Spinal cord (tissue), 10 donors: ENCODE measurements at places on chromosomes 3 and 15. TPM values are rescaled to one million over a fixed set of nuclear protein-coding genes. Genes with fewer than 3 reads are reported as not detected.

- no peak overlapping the region for H3K4me3 ChIP-seq
- H3K27ac ChIP-seq: no peak overlapping the region
- peaks cover 5% of the 10 kb centered on the region for H3K4me1 ChIP-seq
- H3K36me3 ChIP-seq: peaks cover 17% of the 10 kb centered on the region
Observed at GRCh38 chr3:123105201-123106189, 38.7 kb downstream of the PDIA5 start.

The RBP2 gene
- total RNA-seq: not detected

GRCh38 chr15:96243701-96244100 lies 86.8 kb upstream of the NR2F2 start:
- H3K36me3 ChIP-seq: no peaks in the 10 kb centered on the region
- no peaks in the 10 kb centered on the region for H3K4me1 ChIP-seq
- DNase-seq: no peak
- H3K27ac ChIP-seq: no peak overlapping the region
- H3K4me3 ChIP-seq: no peak overlapping the region

DNA sequence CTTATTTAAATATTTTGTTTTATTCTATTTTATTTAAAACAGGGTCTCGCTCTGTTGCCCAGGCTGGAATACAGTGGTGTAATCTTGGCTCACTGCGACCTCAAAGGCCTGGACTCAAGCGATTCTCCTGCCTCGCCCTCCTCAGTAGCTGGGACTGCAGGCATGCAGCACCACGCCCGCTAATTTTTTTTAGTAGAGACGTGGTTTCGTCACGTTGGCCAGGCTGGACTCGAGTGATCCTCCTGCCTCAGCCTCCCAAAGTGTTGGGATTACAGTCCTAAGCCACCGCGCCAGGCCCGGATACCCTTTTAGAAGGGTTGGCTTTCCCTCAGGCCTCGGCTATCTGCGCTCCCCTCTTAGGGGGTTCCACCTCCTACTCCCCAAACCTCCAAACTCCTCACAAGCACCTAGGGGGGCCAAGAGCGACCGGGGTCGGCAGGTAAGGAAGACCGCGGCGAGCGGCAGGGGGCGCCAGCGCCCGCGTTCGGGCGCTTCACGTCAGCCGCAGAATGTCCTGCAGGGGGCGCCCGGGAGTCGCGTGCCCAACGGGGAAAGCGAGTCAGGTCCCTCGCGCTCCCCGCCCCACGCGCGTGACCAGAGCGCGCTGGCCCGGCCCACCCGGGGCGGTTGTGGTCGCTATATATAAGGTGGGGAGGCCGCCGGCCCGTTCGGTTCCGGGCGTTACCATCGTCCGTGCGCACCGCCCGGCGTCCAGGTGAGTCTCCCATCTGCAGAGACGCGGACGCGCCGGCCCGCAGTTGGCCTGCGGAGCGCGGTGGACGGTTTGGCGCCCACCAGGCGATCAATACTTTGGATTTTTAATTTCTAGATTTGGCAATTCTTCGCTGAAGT lies 51.8 kb upstream of the GATM start:
- no peak overlapping the region for H3K27ac ChIP-seq
- peak overlapping the region; percentile 17 for H3K4me3 ChIP-seq
- no peaks in the 10 kb centered on the region for H3K36me3 ChIP-seq
- H3K27me3 ChIP-seq: peaks cover 10% of the 10 kb centered on the region
- DNase-seq: peak; percentile 6

GRCh38 chr3:1093217-1093616 lies 393 bp downstream of the CNTN6 start:
- DNase-seq: no peak
- H3K4me3 ChIP-seq: peak overlapping the region; percentile 46
- H3K27me3 ChIP-seq: no peaks in the 10 kb centered on the region
- H3K4me1 ChIP-seq: no peaks in the 10 kb centered on the region

The PRICKLE2 gene
- 51.3 TPM for total RNA-seq

The BFSP2 gene
- not detected for total RNA-seq

DNA sequence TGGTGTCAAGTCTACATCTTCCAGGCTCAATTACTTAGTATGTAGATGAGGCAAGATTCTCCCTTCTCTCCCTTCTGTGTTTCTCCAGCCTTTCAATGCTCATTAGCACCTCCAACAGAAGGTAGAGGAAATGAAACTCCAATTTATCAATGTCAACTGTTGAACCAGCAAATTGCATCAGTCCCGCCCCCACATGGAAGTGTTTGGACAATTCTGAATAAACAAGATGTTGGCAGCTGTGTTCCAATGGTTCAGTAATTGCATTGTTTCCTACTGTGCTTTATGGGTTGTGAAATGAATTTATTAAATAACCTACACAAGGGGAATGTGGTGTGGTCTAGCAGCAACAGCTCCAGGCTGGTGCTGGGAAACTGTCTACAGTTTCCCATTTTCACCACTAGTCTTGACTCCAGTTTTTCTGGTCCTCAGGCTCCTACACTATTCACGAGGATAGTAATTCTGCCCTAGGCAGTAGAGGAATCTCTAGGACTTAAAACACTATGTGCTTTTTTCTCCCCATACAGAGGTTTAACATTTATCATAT lies 91.9 kb downstream of the MB21D2 start:
- H3K36me3 ChIP-seq: no peaks in the 10 kb centered on the region
- no peaks in the 10 kb centered on the region for H3K4me1 ChIP-seq
- DNase-seq: no peak
- no peaks in the 10 kb centered on the region for H3K27me3 ChIP-seq
- no peak overlapping the region for H3K4me3 ChIP-seq
- no peak overlapping the region for H3K27ac ChIP-seq

The FBLN2 gene
- 35.2 TPM for total RNA-seq

The GP5 gene
- 0.69 TPM for total RNA-seq

- no peak overlapping the region for H3K27ac ChIP-seq
- DNase-seq: no peak
- no peak overlapping the region for H3K4me3 ChIP-seq
- no peaks in the 10 kb centered on the region for H3K36me3 ChIP-seq
Observed at GRCh38 chr15:75955720-75956119, 52.0 kb downstream of the FBXO22 start.

DNA sequence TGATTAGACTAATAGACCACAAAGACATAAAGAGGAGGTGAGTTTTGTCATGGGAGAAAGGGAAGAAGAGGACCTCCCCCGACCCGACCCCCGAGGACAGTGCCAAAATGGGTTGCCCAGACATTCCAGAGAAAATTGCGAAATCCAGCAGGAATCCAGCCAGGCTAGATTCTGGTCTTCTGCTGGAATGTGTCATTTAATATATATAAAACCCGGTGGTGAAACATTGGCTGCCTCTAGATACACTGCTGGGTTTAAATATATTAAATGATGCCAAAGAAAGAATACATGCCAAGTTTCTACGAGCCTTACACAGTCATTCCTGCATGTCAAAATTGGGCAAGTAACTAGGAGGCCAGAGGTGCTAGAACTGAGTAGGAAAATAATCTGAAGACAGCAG lies 45.3 kb upstream of the SPESP1 start:
- no peaks in the 10 kb centered on the region for H3K4me1 ChIP-seq
- no peak overlapping the region for H3K27ac ChIP-seq
- no peak for DNase-seq
- H3K27me3 ChIP-seq: no peaks in the 10 kb centered on the region
- H3K36me3 ChIP-seq: no peaks in the 10 kb centered on the region

GRCh38 chr3:128416578-128417211 lies 50.0 kb downstream of the DNAJB8 start:
- H3K4me1 ChIP-seq: no peaks in the 10 kb centered on the region
- no peak overlapping the region for H3K4me3 ChIP-seq
- no peaks in the 10 kb centered on the region for H3K27me3 ChIP-seq
- H3K27ac ChIP-seq: no peak overlapping the region
- H3K36me3 ChIP-seq: peaks cover 27% of the 10 kb centered on the region
- DNase-seq: no peak

- no peak overlapping the region for H3K4me3 ChIP-seq
- H3K36me3 ChIP-seq: no peaks in the 10 kb centered on the region
- H3K27ac ChIP-seq: no peak overlapping the region
- no peaks in the 10 kb centered on the region for H3K27me3 ChIP-seq
- no peaks in the 10 kb centered on the region for H3K4me1 ChIP-seq
Observed at GRCh38 chr3:42846685-42847522, 28.8 kb downstream of the CYP8B1 start.

The TOMM70 gene
- 90.9 TPM for total RNA-seq

DNA sequence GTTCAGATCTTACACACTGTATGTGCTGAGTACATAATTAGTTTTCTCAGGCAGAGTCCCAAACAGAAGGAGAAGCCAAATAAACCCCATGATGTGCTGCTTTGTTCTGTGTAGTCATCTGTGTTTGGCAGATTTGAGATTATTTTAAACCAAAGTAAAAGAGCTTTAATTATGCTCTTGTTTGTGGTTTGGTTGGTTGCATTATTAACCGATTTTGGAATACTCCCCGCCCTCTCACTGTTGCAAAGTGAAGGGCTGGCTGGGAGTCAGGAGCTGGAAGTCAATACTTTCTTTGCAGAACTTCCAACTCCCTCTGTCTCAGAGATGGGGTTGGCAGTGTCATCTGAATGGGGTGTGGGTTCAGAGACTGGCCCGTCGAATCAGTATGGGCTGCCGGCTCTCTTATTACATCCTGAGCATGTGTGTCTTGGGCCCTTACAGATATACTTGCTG lies 34.4 kb downstream of the SLCO3A1 start:
- H3K4me3 ChIP-seq: no peak overlapping the region
- peaks cover 11% of the 10 kb centered on the region for H3K4me1 ChIP-seq
- DNase-seq: no peak
- H3K36me3 ChIP-seq: no peaks in the 10 kb centered on the region

- no peak overlapping the region for H3K27ac ChIP-seq
- no peak for DNase-seq
- peaks cover 45% of the 10 kb centered on the region for H3K4me1 ChIP-seq
Observed at GRCh38 chr15:65327651-65328393, 23.3 kb downstream of the RNU5B-1 start.

DNA sequence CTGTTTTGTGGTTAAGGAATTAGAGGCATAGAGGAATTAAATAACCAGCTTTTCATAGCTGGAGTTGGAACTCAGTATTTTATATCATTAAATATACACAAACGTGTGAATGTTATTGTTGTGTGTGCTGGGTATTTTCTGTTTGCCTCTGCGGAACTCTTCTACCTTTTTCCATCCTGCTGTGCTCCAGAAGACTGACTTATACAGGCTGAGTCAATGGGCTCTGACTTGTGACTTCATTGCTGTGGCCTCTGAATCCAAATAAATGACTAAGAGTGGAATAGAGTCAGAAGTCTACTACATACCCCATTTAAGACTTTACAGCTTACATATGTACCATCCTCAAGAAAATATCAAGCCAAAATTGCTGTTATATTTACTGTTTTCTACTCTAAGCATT lies 17.6 kb downstream of the ARIH1 start:
- H3K27ac ChIP-seq: no peak overlapping the region
- no peaks in the 10 kb centered on the region for H3K36me3 ChIP-seq
- no peak for DNase-seq

The PLAAT1 gene
- total RNA-seq: 9.3 TPM
